ENCODE measurements at places on chromosomes 4 and X.

DNA sequence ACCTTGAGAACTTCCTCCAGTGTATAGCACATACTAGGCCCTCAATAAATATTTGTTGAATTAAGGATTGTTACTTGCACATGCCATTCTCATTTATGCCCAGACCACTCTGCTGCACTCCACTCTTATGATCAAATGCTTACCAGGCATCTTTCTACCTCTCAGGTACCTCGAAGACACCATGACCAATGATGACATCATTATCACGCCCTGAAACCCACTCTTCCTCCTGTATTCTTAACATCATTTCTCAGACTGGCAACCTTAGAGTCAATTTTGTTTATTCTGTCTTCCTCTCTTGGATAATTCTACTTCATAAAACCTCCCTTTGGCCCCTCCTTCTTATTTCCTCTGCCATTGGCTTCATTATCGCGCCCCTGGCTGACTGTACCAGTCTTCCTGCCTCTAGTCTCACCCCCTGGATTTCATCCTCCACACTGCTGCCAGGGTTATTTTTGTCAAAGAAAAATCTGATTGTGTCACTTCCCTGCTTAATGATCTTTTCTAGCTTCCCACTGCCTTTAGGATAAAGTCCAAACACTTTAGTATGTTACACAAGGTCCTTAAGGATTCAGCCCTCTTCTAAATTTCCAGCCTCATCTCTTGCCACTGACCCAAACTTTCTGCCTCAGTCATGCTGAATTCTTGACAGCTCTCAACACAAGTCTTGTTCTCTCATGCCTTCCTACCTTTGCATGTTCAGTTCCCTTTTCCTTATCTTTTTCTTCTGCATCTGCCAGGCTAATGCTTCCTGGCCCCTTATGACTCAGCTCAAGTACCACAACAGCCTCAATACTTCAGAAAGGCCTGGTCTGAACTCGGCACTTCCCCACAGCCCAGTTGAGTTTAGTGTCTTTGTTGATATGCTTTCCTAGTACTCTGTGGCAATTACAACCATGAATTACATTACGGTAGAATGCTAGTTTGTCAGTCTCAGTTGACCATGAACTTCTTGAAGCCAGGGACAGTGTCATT, 45.8 kb downstream of the HDAC8 start:
- DNase-seq: no peak

DNA sequence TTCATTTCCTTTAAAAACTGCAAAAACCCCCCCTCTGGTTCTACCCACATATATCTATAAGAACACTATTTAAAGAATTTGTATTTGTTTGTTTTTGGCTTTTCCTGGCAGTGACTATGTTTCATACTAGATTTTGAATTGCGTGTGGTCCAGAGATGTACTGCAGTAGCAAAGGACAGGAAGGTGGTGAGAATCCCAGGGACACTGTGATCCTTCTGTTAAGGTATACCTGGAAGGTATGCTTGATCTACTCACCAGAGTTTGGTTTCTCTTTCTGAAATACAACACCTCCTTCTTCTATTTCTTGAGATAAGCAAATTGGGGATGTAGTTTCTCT, 129.6 kb upstream of the RASGEF1B start:
- no peak for DNase-seq

GRCh38 chr4:147236806-147237205, 244.1 kb upstream of the EDNRA start:
- no peak for DNase-seq

GRCh38 chr4:77172336-77172735, 15.3 kb downstream of the CCNG2 start:
- DNase-seq: no peak

DNA sequence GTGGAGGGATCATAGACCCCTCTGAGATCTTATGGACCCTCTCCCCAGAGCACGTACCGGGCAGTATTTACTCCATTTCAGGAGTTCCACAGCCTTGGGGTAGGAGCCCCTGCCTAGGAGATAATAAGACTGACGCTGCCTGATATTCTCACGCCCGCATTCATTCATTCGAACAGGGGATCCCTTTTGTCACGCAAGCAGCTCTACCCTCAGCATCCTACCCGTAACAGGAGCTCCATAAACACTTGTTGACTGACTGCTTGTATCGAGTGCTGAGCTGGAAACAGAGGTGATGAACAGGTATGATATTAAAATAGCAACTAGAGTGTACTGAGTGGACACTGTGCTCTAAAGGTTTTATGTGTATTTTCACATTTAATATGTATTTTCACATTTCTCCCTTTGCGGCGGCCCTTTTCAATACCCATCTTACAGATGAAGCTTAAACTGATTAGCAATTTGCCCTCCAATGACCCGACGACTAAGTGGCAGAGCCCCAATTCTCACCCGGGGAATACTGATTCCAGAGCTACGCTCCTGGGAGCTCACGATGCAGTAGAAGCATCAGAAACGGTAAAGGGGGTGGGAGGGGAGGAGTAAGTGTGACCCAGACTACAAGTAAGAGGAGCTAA, 888 bp downstream of the RAB28 start:
- no peak for DNase-seq

GRCh38 chr4:161714022-161714751, 449.6 kb downstream of the FSTL5 start:
- DNase-seq: no peak

GRCh38 chr4:168724243-168724642, 227.4 kb downstream of the PALLD start:
- no peak for DNase-seq

- DNase-seq: no peak
Measured at GRCh38 chr4:85408301-85408700, 66.6 kb upstream of the ARHGAP24 start.

DNA sequence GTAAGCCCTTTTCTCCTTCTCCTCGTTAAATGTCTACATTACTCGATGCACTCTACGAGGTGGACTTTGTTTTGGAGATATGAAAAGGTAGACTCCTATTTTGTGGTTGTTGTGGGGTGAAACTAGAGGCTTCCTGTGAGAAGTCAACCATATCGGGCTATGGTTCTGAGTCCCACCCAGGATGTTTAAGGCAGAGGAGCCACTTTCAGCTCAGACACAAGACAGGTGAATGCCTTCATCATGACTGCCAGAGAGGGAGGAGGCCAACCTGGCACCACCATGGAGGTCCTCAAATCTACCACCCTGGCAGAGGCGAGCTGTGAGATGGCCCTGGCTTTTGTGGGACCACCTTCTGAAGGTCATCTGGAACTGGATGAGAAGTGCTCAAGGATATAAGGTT, 154.4 kb upstream of the KLF3 start:
- no peak for DNase-seq

DNA sequence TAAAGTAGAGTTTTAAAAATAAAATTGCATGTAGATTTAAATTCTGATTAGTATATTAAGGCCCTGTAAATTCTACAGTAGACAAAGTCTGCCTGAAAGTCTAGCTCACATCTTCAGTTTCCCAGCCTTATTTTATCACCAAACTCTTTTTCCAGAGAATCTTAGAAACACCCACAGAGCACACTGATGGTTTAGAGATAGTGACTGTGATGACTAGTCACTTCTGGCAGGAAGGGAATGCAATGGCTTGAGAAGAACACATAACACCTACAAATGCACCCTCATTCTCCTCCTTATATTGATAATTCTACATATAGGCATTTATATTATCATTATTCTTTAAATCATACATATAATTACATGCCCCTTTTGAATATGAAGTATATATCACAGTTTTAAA, 232.9 kb downstream of the ARAP2 start:
- DNase-seq: no peak

DNA sequence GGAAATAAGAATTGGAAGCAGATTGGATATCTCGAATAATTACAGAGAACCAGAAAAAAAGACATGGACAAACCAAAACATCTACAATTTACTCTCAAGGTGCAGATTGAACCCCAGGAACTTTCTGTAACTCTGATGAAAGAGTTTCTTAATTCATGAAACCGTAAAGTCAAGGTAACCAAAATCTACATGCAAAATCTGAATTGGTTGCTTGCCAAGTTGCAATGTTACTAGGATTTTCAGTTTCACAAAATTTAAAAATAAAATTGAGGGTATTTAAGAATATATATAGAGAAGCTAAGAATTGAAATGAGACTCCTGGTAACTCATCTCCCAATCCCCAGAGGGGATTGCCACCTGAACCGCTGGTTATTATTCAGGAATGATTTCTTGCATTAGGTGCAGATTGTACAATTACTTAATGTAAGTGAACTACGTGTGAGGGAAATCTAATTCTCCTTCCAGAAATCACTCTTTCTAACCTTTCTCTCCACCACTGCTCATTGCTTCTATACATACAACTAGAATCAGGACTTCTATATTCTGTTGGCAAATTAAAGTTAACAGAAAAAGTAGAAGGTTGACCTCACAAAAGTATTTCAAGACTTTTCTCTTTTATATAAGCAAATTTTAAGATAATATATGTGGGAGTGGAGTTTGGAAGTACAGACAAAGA, 221.5 kb upstream of the NDST4 start:
- no peak for DNase-seq

DNA sequence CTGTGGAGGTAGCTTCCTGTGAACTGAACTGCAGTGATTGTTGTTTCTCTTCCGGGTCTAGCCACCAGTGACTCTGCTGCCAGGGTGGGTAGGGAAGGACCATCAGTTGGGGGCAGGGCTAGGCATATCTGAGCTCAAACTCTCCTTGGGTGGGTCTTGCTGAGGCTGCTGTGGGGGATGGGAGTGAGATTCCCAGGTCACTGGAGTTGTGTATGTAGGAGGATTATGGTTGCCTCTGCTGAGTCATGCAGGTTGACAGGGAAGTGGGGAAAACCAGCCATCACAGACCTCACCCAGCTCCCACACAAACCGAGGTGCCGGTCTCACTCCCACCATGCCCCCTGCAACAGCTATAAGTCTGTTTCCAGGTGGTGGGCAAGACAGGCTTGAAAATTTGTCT, 1937.8 kb downstream of the PCDH7 start:
- no peak for DNase-seq

DNA sequence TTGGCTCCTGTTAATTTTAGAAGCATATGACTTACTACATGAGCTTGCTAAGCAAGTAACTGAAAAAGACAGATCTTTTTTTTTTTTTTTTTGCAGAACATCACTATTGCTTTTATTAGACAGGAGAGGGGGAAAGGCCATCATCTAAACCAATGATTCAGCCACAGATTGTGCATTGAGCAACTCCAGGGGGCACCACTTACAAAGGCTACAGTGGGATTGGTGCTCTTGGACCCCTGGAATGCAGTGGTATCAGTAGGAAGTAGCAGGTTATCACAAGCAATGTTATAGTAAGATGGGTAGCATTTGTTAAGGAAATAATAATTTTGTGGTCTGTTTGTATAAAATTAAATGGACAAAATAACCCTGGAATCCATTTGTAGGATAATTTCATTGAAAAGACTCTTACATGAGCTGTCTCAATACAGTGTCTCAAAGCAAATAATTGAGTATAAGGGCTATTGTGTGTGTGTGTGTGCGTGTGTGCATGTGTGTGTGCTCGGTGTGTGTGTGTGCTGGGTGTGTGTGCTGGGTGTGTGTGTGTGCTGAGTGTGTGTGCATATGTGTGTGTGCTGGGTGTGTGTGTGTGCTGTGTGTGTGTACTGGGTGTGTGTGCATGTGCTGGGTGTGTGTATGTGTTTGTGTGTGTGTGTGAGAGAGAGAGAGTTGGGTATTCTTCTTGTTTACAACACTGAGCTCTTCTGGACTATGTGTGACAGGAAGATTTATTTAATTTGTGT, 296.3 kb downstream of the PCDH7 start:
- no peak for DNase-seq

DNA sequence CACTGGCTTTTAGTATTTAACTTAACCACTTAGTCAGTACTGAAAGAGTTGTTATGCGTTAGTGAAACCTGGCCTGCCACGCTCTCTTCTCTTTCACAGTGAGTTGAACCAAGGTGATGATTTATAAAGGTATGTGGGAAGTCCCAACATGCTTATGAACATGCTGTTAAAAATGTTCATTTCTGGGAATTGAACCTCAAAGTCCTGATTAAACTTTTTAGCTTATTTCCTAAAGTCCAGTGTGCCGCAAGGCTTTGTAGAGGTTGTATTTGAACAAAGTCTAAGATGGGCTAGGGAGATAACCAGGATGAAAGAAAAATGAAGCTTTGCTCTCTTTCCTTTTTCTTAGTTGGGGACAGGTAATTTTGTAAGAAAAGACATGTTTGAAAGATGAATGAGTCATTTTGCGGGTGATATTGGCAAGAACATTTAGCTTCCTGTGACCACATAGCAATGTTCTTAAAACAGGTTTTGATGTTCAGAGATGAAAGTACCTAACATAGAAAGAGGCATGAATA, 270.3 kb downstream of the DTHD1 start:
- no peak for DNase-seq

All from NCI-H2171 (cell line).